ENCODE measurements at places on chromosomes 11 and 22. TPM values are rescaled to one million over a fixed set of nuclear protein-coding genes. Genes with fewer than 3 reads are reported as not detected.
A peak's percentile ranks its signal among the peaks of the same experiment; 100 is the strongest.

GRCh38 chr22:39106326-39106725 is 9.3 kb downstream of the APOBEC3H start:
- DNase-seq: no peak

- no peak for DNase-seq
Measured at GRCh38 chr11:57641011-57641807, 8.5 kb downstream of the YPEL4 start.

GRCh38 chr22:46368871-46369715 is 33.6 kb downstream of the TRMU start:
- DNase-seq: no peak

DNA sequence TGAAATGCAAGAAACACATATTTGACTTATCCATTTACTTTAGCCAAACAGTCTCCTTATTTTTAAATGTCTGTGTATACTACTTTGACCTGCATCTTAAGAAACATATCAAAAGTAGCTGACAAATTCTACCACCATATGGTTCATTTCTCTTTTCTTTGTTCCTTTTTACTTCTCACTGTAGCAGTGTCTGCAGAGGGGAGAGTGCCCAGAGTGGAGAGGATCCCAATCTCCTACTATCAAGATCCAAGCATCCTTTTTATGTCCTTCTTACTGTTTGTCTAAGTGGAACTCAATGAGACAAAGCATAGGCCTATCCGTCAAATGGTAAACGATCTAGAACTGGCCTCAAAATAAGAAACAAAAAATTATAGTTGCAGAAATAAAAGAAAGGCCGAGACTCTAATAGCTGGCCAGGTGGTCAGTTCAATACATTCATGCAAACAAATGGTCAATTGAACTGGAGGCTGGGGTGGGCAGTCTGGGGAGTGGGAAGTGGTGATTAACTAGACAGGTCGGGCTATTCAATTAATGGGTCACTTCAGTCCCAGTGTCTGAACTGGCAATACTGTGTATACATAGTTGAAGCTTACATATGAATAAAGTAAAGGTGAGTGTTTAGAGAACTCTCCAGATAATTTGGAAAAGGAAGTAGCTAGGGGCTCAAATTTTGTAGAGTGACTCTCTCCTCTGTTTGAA is 149.1 kb downstream of the MAML2 start:
- no peak for DNase-seq

The DDTL gene
- 0.89 TPM for polyA plus RNA-seq

- no peak for DNase-seq
Measured at GRCh38 chr22:46997311-46997970, 235.0 kb downstream of the TBC1D22A start.

The IRAG1 gene
- 0.61 TPM for polyA plus RNA-seq

GRCh38 chr11:102614031-102614430 is 11.1 kb downstream of the MMP20 start:
- no peak for DNase-seq

The CHST1 gene
- not detected for polyA plus RNA-seq

DNA sequence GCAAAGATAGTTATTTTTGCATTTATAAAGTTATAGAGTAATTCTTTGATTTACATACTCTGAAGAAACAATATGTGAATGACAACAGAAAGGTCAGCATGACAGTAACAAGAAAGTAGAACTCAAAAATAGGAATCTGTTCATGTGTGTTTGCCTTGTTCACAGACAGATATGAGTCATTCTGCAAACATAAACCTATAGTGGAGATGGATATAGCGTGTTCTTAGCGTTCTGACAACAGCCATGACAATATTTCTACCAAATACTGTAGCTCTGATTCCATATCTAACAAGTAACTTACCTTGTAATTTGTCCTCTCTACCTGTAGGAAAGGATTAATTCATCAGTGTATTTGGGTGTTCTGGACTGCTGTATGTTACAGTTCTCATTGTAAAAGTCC is 208.5 kb upstream of the MTMR2 start:
- DNase-seq: no peak

- no peak for DNase-seq
Measured at GRCh38 chr11:110293389-110293788, 3.0 kb downstream of the RDX start.

DNA sequence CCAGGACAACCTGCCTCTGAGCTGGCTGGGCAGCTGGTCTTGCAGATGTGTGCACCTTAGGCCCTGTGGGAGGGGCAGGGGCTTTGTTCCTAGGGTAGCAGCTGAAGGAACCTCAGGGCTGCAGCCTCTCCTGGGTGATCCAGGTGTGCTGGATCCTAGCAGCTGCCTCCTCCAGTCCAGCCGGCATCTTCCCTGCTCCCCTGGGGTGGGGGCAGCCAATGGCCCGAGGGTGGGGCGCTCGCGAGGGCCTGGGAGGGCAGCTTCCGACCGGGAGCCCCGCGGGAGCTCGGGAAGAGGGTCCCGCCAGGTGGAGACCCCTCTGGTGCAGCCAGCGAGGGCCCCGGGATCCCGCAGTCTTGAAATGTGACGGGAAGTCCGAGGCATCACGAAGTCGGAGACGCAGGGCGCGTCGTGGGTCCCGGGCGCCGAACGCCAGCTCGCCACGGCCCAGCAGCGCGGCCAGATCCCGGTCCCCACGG is 1.7 kb downstream of the IFITM1 start:
- no peak for DNase-seq

DNA sequence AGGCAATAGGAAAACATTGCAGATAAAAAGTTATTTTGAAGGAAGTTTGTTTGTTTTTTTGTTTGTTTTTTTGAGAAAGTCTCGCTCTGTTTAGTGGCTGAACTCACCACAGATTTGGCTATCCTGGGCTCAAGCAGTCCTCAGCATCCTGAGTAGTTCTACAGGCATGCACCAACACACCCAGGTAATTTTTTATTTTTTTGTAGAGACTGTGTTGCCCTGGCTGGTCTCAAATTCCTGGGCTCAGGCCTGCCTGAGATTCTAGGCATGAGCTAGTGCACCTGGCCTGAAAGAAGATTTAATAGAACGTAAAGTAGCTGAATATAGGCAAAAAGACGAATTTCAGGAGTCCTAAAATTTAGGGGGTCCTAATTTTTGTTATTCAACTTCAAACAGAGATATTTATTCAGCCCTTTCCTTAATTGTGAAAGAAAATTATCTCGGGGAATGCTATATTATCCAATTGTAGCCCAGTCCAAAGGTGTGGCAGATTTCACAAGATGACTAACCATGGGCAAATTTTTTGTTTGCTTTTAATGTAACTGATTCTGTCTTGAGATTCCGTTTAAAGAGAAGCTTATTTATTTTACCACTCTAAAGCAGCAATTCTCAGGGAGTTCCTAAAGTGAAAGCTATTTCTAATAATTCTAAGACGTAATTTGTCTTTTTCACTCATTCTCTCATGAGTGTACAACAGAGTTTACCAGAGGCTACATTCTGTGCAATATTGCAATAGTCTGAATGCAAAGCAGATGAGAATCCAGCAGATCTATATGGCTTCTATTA is 940 bp downstream of the IL18 start:
- no peak for DNase-seq

The MPZL2 gene
- polyA plus RNA-seq: not detected

The POU2AF2 gene
- not detected for polyA plus RNA-seq

DNA sequence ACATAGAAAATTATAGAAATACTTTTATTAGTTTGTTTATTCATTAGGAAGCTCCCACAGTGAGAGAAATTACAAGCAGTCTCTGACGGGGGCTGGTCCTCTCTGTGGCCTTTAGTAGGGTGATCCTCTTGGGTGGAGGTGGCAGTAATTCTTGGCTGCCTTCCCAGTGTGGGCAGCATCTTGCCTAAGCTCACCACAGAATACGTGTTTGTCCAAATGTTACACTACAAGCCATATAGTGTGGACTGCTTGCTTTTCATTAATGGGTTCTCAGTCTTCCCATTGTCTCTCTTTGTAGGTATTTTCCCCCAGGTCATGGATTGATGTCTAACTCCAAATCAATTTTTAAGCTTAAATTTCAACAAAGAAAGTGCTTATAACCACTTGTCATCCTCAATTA is 43.3 kb downstream of the ENDOD1 start:
- no peak for DNase-seq

The GAB4 gene
- polyA plus RNA-seq: not detected

GRCh38 chr11:127506647-127507046 is 506.1 kb upstream of the KIRREL3 start:
- no peak for DNase-seq

DNA sequence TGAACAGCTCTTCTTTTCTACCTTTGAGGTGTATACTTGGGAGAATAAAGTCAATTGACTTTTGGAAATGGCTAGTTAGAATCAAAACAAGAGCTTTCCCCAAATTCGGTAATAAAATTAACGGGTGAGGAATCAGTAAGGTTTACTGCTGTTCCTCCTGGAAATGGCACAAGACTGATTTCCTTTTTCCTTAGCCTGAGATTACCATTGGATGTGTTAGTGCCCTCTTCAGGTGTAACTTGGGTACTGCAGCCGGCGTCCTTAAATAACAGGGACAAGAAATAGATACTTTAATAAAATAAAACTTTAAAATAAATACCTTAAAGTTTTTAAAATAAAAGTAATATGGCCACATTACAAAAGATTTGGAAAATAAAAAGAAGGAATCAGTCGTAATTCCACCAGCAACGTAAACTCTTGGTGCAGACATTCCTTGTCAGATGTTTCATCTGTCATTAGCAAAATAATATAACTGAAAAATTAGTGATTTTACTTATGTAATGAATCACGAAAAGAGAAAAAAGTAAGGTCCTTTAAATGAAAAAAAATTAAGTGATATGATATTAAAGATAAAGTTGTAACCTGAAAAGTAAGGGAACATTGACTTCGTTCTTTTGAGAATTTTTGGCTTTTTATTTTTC is 29.7 kb downstream of the ZFTA start:
- DNase-seq: peak; percentile 44

DNA sequence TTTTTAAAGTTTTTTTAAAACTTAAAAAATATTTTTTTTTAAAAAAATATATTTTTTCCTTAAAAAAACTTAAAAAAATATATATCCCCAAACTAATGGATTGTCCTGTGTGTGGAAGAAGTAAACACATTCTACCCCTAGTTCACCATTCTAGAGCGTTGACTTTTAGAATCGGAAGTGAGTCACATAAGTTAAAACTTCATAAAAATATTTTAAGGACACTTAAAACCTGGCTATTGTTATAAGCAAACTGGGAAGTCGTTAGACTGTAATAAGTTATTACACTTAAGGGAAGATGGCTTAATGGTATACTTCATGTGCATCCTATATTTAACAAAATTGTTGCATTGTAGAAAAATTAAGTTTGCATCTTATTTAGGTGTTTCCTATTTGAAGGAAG is 21.1 kb downstream of the FAM118B start:
- DNase-seq: no peak

The CARNS1 gene
- polyA plus RNA-seq: 1.8 TPM

GRCh38 chr11:82631722-82632630 is 101.7 kb downstream of the FAM181B start:
- no peak for DNase-seq

- peak; percentile 54 for DNase-seq
Measured at GRCh38 chr11:130068986-130069658, 572 bp upstream of the APLP2 start.

DNA sequence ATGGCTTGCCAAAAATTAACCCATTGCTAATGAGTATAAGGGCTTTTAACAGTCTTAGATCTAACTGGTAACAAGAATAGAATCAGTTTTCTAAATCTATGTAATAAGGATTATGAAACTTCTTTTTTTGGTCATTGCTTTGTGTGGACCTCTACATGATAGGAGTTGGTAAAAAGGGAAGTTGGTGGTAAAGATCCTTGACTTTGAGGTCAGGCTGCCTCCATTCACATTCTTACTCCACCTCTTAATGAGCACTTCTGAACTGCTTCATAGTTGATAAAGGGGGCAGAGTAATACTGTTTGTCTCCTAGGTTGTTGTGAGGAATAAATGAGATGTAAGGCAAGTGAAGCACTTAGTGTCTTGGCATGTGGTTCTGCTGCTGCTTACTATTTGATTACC is 10.6 kb downstream of the EIF3M start:
- DNase-seq: no peak

DNA sequence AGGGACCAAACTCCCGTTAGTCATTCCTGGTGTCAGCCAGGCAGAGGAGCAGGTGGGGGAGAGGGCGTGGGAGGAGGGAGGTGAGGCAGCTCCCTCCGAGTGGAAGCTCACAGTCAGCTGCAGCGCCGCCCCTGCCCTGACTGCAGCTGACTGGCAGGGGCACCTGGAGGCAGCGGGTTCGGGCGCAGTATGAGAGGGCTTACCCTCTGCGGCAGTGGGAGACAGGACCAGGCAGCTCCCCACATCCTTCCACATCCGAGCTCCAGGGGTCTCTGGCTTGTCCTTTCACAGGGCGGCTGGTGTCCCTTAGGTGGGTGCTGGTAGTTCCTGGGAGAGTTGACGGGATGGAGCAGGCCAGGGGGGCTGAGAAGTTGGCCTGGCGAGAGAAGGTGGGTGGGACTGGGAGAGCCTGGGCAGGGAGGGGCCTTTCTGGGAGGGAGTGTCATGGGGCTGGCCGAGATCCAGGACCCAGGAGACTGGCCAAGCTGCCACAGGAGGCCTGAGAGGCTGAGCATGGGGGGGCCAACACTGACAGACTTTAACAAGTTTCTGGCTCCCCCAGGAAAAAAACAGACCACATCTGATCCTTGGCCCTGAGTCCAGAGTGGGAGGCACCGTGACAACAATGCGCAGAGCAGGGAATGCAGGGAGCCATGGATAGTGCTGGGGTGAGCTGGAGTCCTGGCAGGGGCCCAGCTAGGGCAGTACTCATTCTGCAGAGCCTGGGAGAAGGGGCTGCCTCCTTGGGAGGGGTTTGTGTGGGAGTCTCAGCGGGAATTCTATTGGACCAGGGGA is 4.9 kb downstream of the ADORA2A start:
- DNase-seq: no peak

The CRYBB2 gene
- polyA plus RNA-seq: not detected

The MYO18B gene
- polyA plus RNA-seq: not detected

- no peak for DNase-seq
Measured at GRCh38 chr22:44609400-44609988, 92.5 kb upstream of the PRR5 start.

DNA sequence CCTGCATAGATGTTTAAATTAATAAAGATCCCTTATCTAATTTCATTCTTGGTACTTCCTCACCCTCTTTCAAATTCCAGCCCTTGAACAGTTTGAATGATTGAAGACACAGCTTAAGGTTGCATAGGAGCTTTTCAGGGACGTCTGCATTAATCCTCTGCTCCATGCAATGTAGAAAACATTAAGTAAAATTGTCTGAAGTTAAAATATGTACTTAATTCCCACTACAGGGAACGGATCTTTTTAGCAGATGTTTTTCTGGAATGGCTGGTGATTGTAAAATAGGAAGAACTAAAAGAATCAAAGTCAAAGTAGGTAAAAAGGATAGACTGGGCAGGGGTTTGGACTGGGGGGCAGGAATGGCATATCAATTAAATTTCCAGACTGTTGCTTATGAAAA is 58.9 kb downstream of the ABTB2 start:
- DNase-seq: no peak

All from naive B cell (primary cell).